A549 treated with CpdA at 1 μM for 4 hours (cell line): ENCODE measurements at places on chromosomes 5 and 9. TPM values are rescaled to one million over a fixed set of nuclear protein-coding genes. Genes with fewer than 3 reads are reported as not detected.

Gene PTAR1
- 11.1 to 18.6 TPM (median 14.8 TPM) in 5 replicates for total RNA-seq

Gene KCNV2
- not detected in 5 replicates for total RNA-seq

Gene EXD3
- 6.1 to 7.4 TPM (median 6.9 TPM) in 5 replicates for total RNA-seq

Gene ADCY2
- total RNA-seq = not detected in 5 replicates

Gene IRX4
- 0.15 to 0.29 TPM (median 0.26 TPM) in 5 replicates for total RNA-seq

Gene DPYSL3
- total RNA-seq = 16.6 to 19.4 TPM (median 17.9 TPM) in 5 replicates

Gene ADAMTS12
- total RNA-seq = 6.5 to 8.6 TPM (median 7.4 TPM) in 5 replicates
